AML-193 (cell line): ENCODE measurements at places on chromosomes 3 and 15.

DNA sequence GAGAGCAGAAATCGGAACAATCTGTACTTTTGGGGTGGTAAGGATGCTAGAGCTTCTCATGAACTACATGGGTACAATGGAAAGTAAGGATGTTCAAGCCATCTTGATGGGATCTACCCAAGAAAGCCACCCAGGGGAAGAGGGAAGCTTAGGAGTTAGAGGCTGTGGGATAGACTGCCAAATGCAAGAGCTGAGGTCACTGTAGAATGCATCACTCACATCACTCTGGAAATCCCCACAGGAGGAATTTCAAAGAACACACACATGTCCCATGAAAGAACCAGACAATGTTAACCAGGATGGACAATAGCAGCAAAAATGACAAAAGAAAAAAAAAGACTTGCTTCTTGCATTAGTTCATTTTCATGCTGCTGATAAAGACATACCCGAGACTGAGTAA is 32.8 kb upstream of the UBE2E2 start:
- no peak for DNase-seq

DNA sequence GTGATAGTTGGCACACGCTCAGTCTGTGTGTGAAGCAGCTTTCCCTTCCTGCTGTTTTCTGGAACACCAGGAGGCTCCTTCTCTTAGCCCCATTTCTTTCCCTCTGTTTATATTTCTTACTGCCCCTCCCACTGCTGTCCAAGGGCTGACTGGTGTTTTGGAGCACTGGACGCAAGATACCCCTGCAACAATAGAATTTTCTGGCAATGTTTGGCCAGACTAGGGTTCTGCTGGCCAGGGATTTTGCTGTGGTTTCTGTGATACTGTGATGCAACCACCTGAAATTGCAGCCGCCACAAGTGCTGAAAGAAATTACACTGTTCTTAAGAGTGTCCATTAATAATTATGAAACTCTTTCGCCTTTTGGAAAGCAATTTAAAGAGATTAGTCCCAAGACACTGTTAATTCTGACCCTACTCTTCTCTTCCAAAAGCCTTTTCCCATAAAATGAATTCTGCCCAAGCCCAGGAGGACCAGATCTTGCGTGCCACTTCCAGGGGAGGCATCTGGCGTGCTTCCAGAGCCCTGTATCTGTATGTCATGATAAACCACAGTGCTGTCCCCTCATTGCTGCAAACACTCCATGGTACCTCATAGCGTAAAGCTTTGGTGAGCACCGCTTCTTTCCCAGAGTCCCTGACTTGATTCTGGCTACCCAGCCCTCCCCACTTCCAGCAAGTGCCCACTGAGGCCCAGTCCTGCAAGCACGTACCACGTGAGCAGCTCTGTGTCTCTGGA is 159.4 kb upstream of the CHRM5 start:
- DNase-seq = no peak

DNA sequence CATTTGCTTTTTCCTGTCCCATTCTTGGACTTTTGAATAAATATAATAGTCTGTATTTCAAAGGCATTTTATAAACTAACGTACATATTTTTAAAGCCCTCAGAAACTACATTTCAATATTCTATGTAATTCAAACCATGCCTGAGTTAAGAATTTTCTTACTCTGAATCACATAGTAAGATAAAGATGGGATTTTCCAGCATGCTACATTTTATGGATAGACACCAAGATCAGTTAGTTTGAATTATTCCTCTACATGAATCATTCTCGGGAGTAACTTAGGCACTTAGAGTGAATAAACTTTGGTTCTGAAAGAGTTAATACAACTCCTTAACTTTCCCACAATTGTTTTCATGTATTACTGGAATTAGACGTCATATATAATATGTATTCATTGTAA is 713.3 kb upstream of the CBLB start:
- DNase-seq = no peak

DNA sequence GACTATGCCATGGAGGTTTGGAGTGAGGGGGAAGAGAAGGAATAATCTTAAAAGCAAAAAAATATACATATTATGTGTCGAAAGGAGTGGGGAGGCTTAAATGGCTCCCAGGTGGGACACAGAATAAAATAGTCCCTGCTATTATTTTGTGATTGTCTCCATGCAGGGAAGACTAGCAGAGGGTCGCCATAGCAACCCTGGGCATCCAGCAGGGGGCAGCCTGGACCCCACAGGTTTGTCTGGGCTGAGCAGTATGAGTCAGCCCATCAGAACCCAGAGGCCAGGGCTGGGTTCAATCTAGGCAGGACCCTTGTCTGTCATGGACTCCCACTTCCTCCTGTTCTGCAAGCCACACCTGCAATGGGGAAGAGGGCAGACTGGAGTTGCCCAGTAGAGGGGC is 17.6 kb upstream of the LINGO1 start:
- no peak for DNase-seq

- no peak for DNase-seq
These were observed 69.1 kb downstream of the SEC22A start for GRCh38 chr3:123270818-123271217.

DNA sequence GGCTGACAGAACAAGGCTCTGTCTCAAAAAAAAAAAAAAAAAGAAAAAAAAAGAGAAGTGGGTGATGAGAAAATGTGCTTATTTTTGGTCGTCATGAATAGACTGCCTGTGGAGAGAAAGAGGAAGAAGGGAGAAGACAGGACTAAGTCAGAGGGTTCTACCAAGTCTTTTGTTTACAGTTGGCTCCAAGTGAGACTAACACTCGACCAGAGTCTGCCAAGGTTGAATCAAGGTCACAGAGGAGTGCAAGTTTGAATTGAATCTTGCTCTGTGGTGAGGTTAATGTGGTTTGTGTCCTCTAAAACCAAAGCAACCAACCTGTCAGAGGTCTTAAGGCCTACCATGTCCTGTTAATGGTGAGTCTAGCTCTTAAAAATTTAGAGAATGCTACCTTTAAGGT is 334.1 kb upstream of the GRM7 start:
- no peak for DNase-seq

- DNase-seq = no peak
These were observed 81.1 kb downstream of the PDCD6IP start for GRCh38 chr3:33879540-33879939.

- no peak for DNase-seq
These were observed 58.8 kb upstream of the GOLGA8A start for GRCh38 chr15:34496207-34496995.

DNA sequence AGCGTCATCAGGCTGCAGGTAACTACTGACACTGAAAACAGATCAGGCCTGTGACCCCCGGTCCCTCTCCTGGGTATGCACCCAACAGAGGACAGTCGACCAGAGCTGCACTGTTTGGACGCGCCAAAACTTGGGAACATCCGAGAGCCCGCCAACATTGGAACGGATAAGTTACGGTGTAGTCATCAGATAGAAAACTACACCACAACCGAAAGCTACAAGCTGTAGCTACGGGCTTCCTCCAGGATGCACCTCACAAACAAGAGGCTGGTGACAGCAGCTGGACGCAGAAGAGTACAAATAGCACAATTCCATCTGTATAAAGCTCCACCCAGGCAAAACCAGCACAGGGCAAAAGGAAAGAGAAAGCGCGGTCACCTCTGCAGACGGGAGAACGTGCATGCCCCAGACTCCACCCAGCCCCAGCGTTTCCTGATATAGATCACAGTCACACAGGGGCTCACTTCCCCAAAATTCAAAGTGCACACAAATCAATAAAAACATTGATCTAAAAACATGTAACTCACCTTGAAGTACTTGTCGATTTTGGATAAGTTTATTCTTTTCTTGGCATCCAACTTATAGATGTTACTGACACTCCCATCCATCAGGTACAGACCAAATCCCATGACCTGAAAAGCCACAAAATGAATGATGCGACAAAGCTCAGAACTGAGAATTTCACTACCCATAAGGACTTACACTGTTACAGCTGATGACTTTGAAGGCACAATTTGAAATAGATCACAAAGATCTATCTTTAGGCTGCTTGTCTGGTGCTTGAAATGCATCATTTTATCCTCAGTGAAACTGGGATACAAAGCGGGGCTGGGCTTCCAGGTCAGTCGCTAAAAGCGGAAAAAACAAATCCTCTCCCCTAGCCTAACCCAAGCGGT is 43.3 kb downstream of the CYFIP1 start:
- DNase-seq = no peak

DNA sequence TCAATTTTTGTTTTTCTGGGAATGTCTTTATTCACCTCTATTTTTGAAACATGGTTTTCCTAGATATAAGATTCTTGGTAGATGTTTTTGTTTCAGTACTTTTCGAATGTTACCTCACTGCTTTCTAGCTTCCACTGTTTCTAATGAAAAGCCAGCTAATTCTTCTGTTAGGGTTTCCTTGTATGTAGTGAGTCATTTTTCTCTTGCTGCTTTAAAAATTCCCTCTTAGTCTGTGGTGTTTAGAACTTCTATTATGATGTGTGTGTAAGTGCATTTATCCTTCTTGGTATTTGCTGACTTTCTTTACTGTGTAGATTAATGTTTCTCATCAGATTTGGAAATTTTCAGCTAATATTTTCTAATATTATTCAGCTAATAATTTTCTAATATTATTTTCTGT is 151.1 kb upstream of the OSTN start:
- DNase-seq = no peak

GRCh38 chr15:42973114-42973513 is 52.5 kb upstream of the TTBK2 start:
- no peak for DNase-seq
